ENCODE measurements at places on chromosomes 1 and 21. TPM values are rescaled to one million over a fixed set of nuclear protein-coding genes. Genes with fewer than 3 reads are reported as not detected.

Gene CENPF
- 51.8 TPM for total RNA-seq

GRCh38 chr1:9852410-9853248, 28.9 kb upstream of the CLSTN1 start:
- peak; percentile 59 for DNase-seq

DNA sequence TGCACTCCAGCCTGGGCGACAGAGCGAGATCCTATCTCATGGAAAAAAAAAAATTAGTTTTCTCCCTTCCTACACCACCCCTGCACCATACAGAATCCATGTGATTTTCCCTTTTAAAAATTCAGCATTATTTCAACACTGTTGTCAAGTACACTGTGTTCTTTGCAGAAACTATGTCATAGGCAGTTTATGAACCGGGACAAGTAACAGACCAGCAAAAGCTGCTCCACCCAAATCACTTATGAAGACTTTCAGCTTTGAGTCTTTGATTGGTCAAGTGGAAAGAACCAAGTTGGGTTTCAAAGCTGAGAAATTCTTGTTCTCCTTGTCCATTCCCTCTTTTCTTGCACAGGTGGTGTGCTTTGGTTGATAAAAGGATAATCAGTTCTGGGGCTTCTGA, 173.0 kb downstream of the CDC7 start:
- no peak for DNase-seq

- DNase-seq: no peak
Measured at GRCh38 chr1:168688644-168689326, 40.2 kb downstream of the DPT start.

DNA sequence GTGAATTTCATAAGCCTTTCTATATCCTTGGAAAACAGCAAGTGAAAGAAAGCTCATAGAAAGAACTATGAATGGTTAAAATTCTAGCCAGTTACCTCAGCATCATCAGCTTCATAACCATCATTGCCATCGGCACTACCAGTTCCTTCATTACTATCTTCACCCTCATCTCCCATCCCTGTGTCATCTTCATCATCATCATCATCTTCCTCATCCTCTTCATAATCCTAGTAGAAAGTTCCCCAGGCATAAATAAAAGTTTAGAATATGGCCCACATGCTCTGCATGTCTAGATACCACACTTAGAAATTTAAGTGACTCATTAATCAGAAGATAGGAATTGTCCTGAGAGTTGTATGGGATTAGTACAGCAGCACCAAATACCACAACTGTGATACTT, 49.0 kb downstream of the TPR start:
- no peak for DNase-seq

DNA sequence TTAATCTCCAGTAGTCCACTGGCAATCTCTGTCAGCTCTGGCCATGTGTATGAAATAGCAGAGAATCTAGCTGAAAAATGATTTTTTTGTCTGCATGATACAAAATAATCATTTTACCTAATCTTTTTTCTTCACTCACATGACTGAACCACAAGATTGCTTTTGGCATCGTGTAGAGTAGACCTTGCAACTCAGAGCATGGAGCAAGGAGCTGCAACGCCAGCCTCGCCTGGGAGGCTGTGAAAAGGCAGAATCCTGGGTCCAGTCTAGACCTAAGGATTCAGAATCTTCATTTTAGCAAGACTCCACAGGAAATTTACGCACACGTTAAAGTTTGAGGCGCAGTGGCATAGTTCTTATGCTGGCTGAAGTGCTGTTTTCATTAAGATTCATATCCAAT, 40.2 kb downstream of the TOMM20 start:
- DNase-seq: no peak
